Caudate nucleus (tissue), 63 donors: ENCODE measurements at places on chromosomes 2 and 18.

GRCh38 chr2:67984600-67984999 is 78.2 kb downstream of the C1D start:
- no peak for DNase-seq

- no peak for DNase-seq
Measured at GRCh38 chr2:225948903-225949302, 549.4 kb downstream of the NYAP2 start.

- DNase-seq = peak; percentile 72
Measured at GRCh38 chr18:53534695-53535094, 689.8 kb downstream of the MBD2 start.

- DNase-seq = no peak
Measured at GRCh38 chr2:21633911-21634310, 510.1 kb downstream of the TDRD15 start.

DNA sequence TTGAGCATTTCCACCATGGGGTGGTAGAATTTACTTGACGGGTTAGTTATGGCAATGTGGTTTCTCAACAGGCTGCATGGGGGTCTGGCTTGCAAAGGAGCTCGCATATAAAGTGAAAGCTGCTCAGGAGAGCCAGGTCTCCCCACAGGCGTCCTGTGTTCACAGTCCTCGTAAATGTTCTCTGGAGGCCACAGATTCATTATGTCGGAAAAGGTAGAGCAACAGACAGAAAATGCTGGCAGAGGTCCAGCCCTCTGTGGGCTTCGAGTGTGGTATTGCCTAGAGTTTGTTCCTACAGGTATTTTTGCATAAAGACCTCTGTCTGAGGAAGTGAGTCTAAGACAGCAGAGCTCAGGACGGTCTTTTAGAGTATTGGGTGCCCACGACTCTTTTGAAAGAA is 96.4 kb downstream of the CDCA7 start:
- DNase-seq = no peak

DNA sequence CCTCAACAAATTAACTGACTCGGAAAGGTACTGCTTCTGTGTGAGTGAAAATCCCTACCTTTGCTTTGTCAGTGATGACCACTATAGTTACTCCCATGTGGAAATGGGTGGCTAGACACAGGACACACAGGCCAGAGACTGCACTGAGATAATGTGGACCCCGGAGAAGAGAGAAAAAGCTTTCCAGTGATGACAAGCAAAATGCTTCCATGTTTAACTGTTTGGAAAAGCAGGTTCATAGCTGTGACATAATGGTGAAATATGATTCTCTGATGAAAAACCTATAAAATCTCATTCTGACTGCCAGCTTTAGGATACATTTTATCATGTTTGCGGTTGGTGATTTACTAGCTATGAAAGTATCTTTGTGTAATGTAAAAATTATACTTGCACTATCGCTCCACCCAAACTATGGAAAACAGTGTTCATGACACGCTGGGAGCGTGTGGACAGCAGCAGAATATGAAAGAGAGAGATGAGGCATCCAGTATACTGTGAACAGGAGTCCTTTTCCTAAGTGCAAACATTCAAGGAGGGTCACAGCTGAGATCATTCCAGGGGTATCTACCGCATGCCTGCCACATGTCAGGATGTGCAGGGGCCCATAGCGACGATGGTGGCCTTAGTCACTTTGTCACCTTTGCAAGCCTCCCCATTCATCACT is 782.7 kb upstream of the SOX11 start:
- no peak for DNase-seq

- DNase-seq = no peak
Measured at GRCh38 chr2:178452334-178452733, 1.2 kb downstream of the PJVK start.

DNA sequence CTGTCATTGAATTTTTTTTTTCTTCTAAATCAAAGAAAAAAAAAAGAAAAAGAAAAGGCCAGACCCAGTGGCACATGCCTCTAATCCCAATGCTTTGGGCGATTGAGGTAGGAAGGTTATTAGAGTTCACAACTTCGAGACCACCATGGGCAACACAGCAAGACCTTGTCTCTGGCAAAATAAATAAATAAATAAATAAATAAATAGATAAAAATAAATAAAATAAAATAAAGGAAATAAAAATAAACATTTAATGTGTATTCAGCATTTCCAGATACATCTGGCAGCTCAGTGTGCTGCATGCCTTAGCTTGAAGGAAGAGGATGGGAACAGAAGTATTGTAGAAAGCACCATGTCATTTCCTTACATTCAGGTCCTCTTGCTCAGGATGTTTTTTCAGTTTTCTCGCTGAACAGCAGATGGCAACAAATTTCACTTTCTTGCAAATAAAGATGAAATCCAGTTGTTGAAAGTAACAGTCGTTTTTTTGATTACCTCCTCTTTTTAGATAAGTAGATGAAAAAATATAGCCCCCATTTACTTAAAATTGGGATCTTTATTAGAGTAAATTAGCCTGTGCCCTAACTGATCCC is 25.7 kb upstream of the FAM178B start:
- DNase-seq = no peak

- DNase-seq = no peak
Measured at GRCh38 chr2:158953926-158954763, 14.3 kb upstream of the TANC1 start.

GRCh38 chr18:48374423-48375149 is 34.6 kb downstream of the ZBTB7C start:
- DNase-seq = no peak

DNA sequence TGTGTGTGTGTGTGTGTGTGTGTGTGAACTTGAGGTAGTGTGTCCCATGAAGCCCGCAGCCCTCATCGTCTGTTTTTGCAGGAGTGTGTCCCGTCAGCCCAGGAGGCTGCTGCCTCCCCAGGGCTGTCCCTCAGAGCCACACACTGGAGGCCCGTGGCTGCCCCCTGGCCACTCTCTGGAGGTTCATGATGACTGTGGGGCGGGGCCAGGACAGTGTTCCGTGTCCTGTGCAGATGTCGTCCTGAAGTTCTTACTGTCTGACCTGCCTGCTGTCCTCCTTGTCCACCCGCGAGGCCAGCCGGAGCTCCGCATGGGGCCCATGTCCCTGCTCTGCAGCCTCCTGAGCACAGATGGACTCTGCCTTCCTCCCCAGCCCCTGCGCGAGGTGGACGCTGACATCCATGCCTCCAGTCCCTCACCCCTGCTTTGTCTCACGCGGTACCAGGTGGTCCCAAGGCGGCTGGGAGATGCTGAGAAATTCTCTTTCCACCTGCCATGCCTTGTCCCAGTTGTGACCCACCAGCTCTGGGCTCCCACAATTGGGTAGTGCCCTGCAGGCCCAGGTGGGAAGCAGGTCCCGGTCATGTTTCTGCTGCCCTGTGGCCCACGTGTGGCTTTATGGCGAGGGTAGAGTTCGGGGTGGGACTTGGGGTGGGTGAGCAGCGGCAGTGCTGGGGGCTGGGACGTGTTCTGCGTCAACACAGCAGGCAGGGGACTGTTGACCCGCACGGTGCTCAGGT is 92.8 kb downstream of the NFATC1 start:
- no peak for DNase-seq

DNA sequence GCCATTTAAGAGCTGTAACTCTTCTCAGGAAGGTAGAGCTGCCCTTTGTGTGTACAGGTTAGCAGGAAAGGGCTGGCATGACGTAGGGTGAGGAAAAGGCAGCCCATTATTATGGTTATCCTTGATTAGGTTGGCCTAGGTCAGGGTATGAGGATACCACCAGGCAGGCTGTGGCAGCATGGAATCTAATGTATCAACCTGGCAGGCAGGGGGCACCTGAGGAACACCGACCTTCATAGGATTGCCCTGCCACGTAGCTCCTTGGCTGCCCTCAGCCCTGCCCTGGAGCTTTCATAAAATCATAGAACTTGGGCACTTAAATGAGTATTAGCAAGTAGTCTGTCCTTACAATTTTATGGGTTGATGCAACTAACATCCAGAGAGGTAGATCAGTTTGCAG is 261.6 kb downstream of the LTBP1 start:
- DNase-seq = no peak

- no peak for DNase-seq
Measured at GRCh38 chr18:23906658-23907057, 107.9 kb upstream of the TTC39C start.

DNA sequence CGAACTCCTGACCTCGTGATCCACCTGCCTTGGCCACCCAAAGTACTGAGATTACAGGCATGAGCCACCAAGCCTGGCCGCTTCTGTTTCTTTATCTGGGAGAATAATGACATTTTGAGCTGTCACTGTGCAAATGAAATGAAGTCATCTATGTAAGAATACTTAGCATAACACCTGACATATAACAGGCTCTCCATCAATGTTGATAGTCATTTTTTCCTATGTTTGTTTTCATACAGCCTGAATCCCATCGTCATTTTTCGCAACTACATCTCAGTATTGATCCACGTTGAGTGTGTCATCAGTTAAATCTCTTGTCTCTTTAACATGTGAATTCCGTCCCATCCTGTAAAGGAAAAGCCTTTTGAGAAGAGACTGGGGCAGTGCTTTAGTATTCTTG is 6.4 kb upstream of the CAPN14 start:
- DNase-seq = no peak

GRCh38 chr2:118250463-118250862 is 162.2 kb downstream of the INSIG2 start:
- no peak for DNase-seq

DNA sequence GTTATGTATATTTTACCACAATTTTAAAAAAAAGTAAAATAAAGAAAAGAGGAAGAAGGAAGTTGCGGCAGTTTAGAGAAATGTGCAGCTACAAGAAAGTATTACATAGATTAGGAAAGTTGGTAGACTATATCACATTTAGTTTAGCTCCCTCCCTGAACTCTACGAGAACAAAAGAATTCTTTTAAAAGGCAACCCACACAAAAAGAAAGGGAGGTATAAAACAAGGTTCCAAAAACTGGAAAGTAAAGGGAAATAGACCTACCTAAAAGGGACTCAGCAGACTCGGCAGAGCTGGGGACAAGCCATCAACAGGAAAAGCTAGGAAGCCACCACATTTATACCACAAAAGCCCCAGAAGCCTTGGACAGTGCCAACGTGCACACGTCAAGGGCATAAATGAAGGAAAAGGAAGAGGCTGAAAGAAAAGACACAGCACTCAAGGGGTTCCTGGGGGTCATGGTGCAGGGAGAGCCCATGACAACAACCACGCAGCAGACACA is 9.1 kb downstream of the TMEM127 start:
- no peak for DNase-seq

DNA sequence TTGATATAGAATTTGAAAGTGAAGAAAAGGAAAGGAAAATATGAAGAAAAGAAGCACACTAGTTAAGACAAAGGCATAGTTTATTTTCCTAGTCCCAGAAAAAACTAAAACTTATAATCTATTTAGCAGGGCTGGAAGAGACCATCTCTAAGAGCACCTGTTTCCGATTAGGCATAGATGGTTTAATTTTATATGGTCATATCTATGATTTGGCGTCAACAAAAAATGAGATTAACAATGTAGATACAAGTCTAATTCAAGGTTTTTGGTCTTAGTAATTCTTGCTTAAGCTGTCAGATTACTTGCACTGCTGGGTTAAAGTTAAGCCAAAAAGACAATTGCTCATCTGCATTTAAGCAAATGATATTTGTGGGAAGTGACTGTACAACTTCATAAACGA is 502.5 kb upstream of the FSHR start:
- no peak for DNase-seq

GRCh38 chr2:121519732-121520640 is 10.7 kb upstream of the RNU4ATAC start:
- DNase-seq = peak; percentile 67

GRCh38 chr2:230891064-230891463 is 26.3 kb downstream of the ITM2C start:
- no peak for DNase-seq

DNA sequence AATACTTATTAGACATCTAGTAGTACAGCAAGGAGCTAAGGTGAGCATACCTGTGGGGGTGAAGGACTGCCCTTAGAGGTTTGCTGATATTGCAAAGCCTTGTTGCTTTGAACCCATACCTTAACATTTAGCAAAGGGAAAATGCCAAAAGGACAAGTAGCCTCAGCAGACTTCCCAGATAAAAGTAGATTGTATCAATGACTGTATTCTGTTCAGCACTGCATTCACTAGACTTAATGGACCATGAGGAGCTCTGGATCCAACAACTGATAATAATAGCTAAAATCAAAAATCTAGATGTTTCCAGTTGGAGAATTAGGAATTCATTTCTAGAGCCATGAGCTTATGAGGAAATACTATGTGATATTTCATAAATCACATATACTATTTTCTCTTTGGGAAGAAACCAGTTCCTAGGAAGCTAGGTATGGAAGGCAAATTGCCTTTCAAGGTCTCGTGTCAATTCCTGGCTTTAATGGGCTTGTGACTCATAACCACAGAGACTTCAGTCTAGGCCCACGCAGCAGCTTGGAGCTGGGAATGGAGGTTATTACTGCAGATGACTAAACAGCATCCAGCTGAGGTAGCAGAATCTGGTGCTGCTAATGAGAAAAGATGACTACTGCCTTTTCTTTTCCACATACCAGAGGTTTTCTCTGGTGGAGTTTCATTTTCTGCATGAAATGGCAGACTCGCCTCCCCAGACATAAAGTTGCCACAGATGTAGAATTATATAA is 191.2 kb upstream of the NABP1 start:
- peak; percentile 30 for DNase-seq

- DNase-seq = no peak
Measured at GRCh38 chr2:166917415-166917814, 29.1 kb downstream of the XIRP2 start.

DNA sequence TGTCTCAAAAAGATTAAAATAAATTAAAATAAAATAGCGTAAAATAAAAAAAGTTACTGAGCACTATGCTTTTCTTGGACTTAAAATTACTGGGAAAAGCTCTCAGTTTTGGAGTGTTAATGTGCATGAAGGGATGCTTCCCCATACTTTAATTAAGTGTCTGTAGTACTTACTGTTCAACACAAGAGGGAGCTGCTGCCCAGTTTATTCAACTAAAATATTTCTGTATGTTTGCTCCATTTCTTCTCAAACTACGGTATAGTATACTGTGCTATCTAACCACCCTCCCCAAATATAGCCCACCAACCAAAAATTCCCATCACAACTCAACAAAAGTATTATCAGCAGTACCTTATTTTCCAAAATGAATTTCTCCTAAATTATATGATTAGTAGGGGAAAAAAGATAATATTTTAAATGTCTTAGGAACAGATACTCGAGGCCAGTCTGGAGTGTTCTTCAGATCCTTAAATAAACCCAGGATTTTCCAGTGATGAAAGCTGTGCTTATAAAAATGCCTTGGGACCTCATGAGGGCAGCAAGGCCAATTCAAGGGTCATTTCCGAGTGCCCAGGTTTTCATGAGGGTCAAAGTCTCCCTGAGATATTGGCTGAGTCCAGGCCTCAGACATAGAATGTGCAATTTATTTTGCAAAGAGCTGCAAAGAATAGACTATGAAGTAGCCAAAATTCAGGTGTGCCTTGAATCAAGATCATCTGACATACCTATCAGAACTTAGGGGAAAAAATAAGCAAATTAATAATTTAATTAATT is 64.1 kb downstream of the CHRNA1 start:
- no peak for DNase-seq
